ENCODE measurements at places on chromosomes 7 and 10. TPM values are rescaled to one million over a fixed set of nuclear protein-coding genes. Genes with fewer than 3 reads are reported as not detected.

Gene C1QL3
- not detected for total RNA-seq

- no peak for DNase-seq
Observed at GRCh38 chr7:44784364-44784763, 12.1 kb upstream of the PPIA start.

GRCh38 chr10:49633327-49634068 lies 19.7 kb downstream of the CHAT start:
- no peak for DNase-seq

Gene ZNF804B
- not detected for total RNA-seq

Gene LOXL4
- 0.51 TPM for total RNA-seq

- no peak for DNase-seq
Observed at GRCh38 chr10:97685395-97685958, 1.6 kb downstream of the AVPI1 start.

DNA sequence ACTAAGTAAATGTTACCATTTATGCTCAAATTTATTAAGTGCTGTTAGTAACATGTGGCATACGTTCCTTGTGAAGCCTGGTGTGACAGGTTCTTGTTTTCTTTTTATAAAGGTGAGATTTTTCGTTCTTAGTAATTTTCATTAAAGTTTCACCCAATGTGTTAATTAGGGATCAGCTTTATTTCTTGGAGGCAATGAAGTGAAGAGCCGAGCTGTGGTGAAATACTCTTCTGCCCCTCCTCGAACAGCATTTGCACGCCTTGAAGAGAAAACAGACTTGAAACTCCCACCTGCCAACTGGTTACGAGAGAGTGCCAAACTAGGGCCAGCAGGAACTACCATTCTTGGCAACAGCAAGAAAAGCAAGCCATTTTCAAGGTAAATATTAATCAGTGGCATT lies 1.5 kb downstream of the EDRF1 start:
- no peak for DNase-seq

DNA sequence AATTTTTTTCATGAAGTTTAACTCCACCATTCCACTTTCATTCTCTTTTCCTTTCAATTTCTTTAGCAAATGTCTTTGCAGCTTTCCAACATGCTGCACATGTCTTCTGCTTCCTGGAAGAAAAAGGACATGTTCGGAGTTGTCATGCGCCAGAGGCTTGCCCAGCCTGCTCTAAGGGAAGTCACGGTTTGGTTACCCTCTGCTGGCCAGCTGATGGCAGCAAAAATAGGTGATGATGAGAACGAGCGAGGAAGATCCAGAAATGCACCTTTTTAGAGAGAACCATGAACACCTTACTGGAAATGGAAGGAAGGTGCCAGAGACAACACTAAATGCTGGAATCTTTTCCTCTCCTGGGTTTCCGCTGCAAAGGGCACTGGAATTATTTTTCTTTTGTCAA lies 4.9 kb upstream of the ZSCAN21 start:
- DNase-seq: no peak

GRCh38 chr10:78549140-78549935 lies 515.7 kb downstream of the RPS24 start:
- no peak for DNase-seq

DNA sequence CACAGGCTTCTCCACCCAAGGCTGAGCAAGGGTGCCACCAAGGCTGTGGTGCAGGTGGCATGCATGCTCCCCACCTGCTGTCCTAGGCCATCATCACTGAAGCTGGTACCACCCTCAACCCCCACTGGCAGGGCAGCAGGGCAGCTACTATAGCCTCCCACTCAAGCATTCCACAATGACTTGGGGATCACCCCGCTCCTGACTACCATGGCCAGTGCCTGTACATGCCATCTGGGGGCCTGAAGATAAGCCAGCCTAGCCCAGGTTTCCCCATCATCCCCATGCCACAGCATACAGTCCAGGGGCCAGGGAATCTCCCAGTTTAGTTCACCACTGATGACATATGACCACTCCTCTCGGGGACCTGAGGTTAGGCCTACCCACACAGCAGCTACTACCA lies 510.9 kb upstream of the LRRTM3 start:
- no peak for DNase-seq

DNA sequence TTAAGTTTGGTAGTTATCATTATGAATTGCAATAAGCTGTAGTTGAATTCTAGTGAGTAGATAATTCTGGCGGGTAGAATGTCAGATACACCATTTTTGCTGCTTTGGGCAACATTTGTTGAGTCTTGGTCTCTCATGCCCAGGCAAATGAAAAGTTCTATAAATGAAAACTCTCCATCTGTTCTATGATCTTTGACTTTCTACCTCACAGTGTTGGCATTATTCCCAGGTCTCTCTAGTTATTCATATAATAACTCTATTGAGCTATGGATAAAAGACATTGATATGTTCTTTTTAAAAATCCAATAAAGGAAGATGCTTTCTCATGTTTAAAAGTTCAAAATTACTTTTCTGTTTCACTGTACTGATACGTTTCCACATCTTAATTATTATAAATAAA lies 415.3 kb upstream of the SEMA3D start:
- DNase-seq: no peak

- DNase-seq: no peak
Observed at GRCh38 chr7:158327571-158328180, 259.9 kb downstream of the PTPRN2 start.

DNA sequence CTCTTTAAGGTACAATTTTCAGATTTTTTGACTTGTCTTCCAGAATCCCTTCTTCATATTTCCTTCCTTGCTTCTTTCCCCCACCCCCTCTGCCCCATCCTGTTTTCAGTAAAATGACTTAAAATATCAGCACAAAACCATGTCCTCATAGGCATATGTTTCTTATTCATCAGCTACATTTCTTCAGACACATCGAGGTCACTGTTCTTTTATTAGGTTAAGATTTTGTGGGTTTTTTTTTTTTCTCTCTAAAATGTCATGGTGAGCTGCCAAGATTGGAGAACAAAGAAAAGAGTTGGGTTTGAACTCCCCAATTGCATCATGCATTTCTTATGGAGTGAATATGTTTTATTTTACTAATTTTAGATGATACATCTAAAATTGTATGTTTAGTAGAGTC lies 35.8 kb downstream of the LAMB4 start:
- no peak for DNase-seq

Gene ANKRD22
- total RNA-seq: not detected

Gene PKD1L1
- total RNA-seq: 1.9 TPM

GRCh38 chr7:136925556-136925955 lies 57.1 kb downstream of the CHRM2 start:
- no peak for DNase-seq

Gene EDRF1
- 10.1 TPM for total RNA-seq

GRCh38 chr7:27198871-27199801 lies 755 bp downstream of the HOXA13 start:
- DNase-seq: no peak

- no peak for DNase-seq
Observed at GRCh38 chr7:22364900-22365299, 7.9 kb upstream of the RAPGEF5 start.

Gene CYP26C1
- 0.05 TPM for total RNA-seq

- no peak for DNase-seq
Observed at GRCh38 chr7:71112436-71112835, 19.5 kb upstream of the GALNT17 start.

DNA sequence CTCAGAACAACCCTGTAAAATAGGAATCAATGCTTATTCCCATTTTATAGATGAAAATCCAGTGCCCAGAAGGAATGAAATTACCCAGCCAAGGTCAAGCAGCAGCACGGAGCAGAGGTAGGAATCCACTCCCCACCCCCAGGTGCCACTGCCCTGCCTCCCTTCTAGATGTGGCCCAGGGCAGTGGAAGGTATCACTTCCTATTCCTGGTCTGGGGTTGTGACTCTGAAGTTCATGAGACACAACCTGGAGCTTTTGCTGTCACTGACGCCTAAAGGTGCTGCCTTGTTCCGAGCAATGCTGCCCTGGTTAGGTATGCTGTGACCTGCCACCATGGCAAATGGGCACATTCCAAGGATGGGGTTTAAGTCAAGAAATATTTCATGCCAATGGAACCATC lies 53.6 kb downstream of the PIK3AP1 start:
- DNase-seq: no peak

GRCh38 chr10:12589791-12590190 lies 240.4 kb downstream of the CAMK1D start:
- no peak for DNase-seq

GRCh38 chr10:56085406-56086122 lies 275.5 kb downstream of the ZWINT start:
- no peak for DNase-seq

Gene EGR2
- 0.19 TPM for total RNA-seq

- DNase-seq: no peak
Observed at GRCh38 chr10:124001391-124002148, 91.8 kb downstream of the CHST15 start.

Gene AS3MT
- total RNA-seq: 16.1 TPM

Gene ZNF736
- 3.8 TPM for total RNA-seq

- no peak for DNase-seq
Observed at GRCh38 chr10:33365871-33366411, 31.5 kb upstream of the NRP1 start.

DNA sequence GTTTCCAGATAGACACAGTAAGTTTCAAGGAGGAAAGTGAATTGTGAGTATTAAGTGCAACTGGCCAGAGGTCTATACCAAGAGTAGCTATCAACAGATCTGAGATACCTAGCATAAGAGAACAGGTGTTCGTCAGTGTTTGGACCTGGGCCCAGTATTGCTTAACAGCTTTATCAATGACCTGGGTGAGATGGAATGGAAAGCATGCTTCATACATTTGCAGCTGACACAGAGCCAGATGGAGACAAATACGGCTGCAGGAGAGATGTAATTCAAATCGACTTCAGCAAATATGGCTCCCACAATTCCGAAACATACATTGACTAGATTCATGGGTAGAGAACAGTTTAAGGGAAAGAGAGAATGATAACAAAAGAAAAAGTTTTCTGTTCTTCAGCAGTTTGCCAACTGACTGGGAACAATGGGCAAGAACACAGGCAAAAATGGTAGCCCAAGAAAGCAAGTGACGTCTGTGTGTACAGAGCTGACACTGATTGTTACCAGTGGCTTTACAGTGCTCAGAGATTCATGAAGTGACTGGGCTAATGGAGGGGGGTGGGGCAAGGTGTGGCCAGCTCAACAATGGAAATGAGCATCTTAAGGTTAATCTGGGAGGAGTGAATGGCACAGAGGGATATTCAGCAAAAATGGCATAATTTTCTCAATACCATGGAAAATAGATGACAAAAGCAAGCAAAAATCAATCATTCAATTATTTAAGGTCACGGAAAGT lies 28.0 kb upstream of the COBL start:
- no peak for DNase-seq

Gene COBL
- total RNA-seq: 76.5 TPM

DNA sequence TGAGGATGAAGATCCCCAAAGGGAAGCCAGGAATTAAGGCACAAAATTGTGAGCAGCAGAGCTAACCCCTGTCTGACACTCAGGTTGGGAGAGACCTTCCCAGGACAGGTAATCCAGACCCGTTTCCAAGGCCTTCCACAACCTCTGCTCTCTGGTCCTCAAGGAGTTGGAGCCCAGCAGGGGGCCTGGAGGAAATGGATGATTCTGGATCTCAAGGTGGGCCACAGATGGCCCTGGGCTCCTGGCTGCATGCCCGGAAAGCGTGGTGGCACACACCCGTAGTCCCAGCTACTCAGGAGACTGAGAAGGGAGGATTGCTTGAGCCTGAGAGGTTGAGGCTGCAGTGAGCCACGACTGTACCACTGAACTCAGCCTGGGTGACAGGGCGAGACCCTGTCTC lies 42.3 kb downstream of the DPYSL4 start:
- DNase-seq: no peak

Gene DNAJB9
- total RNA-seq: 31.3 TPM

DNA sequence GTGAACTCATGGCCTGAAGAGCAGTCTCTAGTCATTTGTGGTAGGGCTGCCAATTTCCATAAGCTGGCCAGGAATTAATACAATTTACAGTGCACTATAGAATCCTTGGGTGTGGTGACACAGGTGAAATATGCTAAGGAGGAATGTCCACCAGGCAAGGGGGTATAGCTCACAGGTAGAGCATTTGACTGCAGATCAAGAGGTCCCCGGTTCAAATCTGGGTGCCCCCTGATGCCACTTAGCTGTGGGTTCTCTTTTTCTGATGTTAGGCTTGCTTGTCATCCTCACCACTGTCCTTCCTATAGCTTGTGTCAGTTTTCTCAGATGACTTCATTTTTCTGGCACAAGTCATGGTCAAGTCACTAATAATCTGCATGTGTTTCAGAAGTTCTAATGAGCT lies 108.7 kb downstream of the ZNF467 start:
- no peak for DNase-seq

Gene SEM1
- 43.9 TPM for total RNA-seq

DNA sequence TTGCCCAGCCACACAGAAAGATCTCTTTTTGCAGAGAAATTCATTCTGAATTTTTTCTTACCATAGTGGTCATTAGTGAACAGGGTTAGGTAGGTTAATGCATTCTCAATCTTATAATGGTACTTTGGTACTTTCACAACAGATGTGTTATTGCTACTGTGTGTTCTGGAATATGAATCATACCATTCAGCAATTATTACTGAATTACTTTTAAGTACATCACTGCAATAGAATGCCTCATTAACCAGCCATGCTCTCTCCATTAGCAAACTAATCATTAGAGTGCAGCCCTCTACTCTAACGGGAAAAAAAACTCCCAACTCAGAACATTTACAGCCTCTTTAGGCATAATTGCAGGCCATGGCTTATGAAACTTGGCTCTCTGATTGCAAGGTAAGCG lies 102.1 kb downstream of the DOCK4 start:
- no peak for DNase-seq

DNA sequence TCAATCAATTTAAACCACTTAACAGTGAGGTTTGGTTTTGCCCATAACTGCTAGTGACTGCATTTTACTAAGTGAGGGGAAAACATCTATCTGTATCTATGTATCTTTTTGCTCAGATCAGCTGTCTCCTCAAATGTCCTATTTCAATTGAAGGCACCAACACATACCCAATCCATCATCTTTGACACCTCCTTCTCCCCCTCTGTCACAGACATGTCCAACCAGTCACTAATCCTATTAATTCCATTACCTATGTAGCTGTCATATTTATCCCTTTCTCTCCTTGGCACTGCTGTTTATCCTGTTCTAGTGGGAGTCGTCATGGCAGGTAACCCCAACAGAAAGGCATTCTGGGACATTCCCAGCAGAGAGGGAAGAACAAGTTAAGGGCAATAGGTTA lies 975.2 kb upstream of the AUTS2 start:
- DNase-seq: no peak

All from Right ventricle myocardium superior (tissue), 1 donor.